ENCODE measurements at places on chromosomes 16 and 17.
A peak's percentile ranks its signal among the peaks of the same experiment; 100 is the strongest.

- H3K4me1 ChIP-seq: peaks cover 13% of the 10 kb centered on the region
- H3K4me3 ChIP-seq: no peak overlapping the region
- H3K27me3 ChIP-seq: no peaks in the 10 kb centered on the region
- H3K36me3 ChIP-seq: no peaks in the 10 kb centered on the region
- H3K27ac ChIP-seq: peak overlapping the region; percentile 7
These were observed 19.7 kb upstream of the GUCY2D start for GRCh38 chr17:7982666-7983065.

- no peak for DNase-seq
- peaks cover 16% of the 10 kb centered on the region for H3K4me1 ChIP-seq
- H3K4me3 ChIP-seq: no peak overlapping the region
- H3K27ac ChIP-seq: no peak overlapping the region
- no peaks in the 10 kb centered on the region for H3K27me3 ChIP-seq
These were observed 18.5 kb downstream of the NFE2L1 start for GRCh38 chr17:48066656-48067055.

- peaks cover 4% of the 10 kb centered on the region for H3K27me3 ChIP-seq
- no peak overlapping the region for H3K4me3 ChIP-seq
- H3K36me3 ChIP-seq: no peaks in the 10 kb centered on the region
- no peak for DNase-seq
- no peaks in the 10 kb centered on the region for H3K4me1 ChIP-seq
These were observed 20.1 kb downstream of the IRX3 start for GRCh38 chr16:54266363-54266955.

DNA sequence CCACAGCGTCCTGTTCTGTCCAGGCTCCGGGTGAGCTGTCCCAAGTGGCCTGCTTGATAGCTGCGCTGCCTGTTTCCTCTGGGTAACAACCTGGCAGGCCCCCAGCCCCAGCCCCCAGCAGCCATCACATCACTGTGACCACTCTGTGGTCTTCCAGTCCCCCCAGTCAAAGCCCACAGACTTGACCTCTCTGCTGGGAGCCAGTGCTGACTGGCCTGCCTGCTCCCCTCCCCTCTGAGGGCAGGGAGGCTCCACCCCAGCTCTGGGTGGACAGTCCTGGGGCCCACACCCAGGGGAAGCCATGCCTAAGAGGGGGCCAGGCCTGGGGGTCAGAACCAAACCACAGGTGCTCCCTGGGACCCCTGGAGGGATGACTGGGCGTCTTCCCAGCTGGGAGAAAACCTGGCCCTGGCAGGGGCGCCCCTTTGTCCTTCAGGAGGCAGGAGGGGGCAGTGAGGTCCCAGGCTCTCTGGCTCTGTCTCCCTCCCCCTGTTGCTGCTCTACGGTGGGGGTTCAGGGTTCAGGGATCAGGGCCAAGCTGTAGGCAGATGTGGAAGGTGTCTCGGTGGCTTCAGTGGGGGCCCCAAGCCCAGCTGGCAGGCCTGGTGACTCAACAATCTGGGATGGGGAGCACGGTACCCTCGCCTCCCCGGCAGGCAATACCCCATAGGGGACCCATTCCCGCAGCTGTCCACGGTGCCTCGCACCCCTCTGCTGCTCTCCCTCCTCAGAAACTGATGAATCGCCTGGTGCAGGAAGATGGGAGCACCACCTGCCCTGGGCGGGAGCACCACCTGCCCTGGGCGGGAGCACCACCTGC, 1.8 kb upstream of the SLC16A3 start:
- no peaks in the 10 kb centered on the region for H3K27me3 ChIP-seq
- DNase-seq: no peak
- H3K4me1 ChIP-seq: peaks cover 13% of the 10 kb centered on the region
- no peaks in the 10 kb centered on the region for H3K36me3 ChIP-seq
- H3K27ac ChIP-seq: no peak overlapping the region
- no peak overlapping the region for H3K4me3 ChIP-seq

Data from keratinocyte (primary cell).